ENCODE measurements at places on chromosomes 13 and 19. TPM values are rescaled to one million over a fixed set of nuclear protein-coding genes. Genes with fewer than 3 reads are reported as not detected.
A peak's percentile ranks its signal among the peaks of the same experiment; 100 is the strongest.

The TMEM86B gene
- 2.2 TPM for total RNA-seq

The STAP2 gene
- total RNA-seq, result not detected

The ZNF723 gene
- not detected for total RNA-seq

The SULT2A1 gene
- total RNA-seq, result not detected

The CEACAM21 gene
- total RNA-seq, result not detected

The GPR18 gene
- total RNA-seq, result not detected

The ADAMTSL5 gene
- total RNA-seq, result 5.3 TPM

DNA sequence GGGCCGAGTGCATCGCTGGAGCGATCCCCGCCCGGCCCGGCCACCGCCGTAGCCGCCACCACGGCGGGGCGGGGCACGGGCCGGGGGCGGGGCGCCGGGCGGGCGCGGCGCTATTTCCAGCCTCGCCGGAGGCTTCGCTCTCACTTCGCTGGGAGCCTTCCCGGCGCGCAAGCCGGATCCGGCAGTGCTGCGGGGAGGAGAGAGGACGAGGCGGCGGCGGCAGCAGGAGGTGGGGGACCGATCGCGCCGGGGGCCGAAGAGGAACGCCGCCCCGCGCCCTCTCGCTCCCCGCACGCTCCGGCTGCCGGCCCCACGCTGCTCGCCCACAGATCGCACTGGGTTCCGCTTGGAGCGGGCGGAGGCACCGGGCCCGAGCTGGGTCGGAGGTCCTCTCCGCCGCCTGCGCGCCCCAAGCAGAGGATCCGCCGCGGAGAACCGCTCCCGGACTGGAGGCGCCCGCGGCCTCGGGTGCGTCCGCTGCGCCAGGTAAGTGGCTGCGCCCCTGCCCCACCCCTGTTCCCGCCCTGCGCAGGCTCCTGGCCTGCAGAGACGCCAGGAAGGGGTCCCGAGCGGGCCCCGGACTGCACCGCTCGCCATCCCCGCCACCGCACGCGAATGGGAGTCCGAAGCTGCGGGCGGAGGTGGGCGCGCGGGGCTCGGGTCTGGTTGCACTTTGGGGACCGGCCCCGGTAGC lies at the start of gene CHST8:
Gene CHST8, plus strand, starts transcription at position 143 of the 694 bp plus-strand sequence. CDS start 67,309 bp downstream, outside the sequence.
- DNase-seq, result no peak

DNA sequence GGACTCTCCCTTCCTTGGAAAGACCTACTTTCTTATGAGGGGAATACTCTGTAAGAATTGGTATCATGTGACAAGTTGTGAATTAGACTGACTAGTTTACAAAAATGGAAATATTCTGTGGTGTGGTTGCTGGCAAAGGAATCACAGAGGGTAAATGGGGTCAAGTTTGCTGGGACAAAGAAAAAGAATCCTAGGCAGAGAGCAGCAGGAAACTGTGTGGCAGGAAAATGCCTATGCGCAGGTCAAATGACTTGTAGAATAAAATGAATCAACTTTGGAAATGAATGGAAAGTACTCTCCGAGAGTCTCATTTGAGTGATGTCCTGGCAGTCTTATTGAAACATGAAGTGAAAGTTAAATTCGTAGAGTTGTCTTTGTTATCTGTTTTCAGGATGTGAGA lies 1250.7 kb downstream of the UQCRFS1 start:
- DNase-seq, result no peak

- DNase-seq, result no peak
Measured at GRCh38 chr13:20121159-20121525, 39.7 kb downstream of the GJA3 start.

GRCh38 chr13:26074706-26075105 lies 22.9 kb upstream of the SHISA2 start:
- peak; percentile 57 for DNase-seq

GRCh38 chr19:16621165-16621800 lies 6.7 kb downstream of the MED26 start:
- no peak for DNase-seq

GRCh38 chr13:31846961-31847752 lies 107.8 kb downstream of the RXFP2 start:
- DNase-seq, result no peak
